ENCODE measurements at places on chromosomes 1 and 21.
A peak's percentile ranks its signal among the peaks of the same experiment; 100 is the strongest.

GRCh38 chr1:161228032-161228431 is 2.2 kb downstream of the TOMM40L start:
- no peak for DNase-seq

DNA sequence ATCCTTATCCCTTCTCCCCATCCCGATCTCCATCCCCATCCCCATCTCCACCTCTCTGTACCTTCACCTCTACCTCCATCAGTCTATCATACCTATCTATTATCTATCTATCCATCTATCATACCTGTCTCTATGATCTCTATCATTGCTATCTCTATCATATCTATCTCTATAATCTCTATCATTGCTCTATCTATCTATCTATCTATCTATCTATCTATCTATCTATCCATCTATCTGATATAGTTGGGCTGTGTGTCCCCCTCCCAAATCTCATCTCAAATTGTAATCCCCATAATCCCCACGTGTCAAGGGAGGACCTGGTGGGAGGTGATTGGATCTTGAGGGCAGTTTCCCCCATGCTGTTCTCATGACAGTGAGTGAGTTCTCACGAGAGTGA is 97.9 kb upstream of the PAXBP1 start:
- DNase-seq, result no peak

DNA sequence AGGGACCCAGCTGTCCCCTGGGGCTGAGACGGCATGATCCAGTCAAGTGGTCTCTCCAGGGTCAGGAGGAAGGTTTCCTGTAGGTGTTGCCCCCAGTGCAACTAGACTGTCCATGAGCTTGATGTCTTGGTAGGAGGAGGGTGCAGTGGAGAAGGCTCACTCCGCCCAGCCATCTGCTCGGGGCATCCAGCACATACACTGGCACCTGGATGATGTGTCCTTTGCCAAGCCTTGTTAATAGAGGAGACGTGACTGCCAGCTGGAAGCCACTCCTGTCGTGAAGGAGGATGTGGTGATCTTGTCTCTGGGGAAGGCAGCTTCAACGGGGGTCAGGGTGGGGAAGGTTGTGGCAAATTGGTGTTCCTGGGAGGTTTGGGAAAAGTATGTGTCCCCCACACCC is 6.2 kb downstream of the DISP3 start:
- DNase-seq, result no peak

DNA sequence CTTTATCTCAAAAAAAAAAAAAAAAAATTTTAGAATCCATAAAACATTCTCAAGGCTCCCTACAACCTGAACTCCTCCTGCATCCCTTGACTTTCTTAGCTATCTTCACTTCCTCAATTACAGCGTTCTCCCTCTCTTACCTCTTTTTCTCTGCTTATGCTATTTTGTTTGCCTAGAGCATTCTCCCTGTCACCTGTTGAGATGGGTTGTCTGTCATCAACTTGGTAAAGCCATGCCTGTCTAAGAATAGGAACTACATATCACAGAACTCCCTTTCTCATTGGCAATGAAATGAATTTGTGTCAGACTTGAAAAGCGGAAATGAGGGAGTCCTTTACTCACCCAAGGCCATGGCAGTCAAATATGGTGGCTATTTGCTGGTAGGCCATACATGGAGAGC is 129.6 kb upstream of the CACHD1 start:
- DNase-seq, result no peak

DNA sequence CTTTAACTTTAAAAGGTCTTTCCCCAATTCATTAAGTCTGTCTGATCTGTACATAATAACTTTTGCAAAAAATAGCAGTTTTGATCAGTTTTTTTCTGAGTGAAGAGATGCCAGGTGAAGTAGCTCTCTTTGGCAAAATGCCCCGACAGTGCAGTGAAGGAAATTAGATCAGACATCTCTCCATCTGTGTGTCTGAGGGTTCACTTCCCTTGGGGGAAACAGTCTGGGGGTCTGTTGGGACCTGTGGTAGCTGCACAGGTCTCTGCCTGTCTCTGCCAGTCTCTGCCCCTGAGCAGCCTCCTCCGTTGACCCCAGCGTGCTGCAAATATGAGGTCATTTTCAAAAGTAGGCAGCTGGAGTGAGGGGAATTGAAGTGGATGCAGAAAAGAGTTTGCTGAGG is 54.5 kb downstream of the TBCE start:
- no peak for DNase-seq

- DNase-seq, result no peak
Observed at GRCh38 chr1:181513786-181514297, 30.5 kb downstream of the CACNA1E start.

DNA sequence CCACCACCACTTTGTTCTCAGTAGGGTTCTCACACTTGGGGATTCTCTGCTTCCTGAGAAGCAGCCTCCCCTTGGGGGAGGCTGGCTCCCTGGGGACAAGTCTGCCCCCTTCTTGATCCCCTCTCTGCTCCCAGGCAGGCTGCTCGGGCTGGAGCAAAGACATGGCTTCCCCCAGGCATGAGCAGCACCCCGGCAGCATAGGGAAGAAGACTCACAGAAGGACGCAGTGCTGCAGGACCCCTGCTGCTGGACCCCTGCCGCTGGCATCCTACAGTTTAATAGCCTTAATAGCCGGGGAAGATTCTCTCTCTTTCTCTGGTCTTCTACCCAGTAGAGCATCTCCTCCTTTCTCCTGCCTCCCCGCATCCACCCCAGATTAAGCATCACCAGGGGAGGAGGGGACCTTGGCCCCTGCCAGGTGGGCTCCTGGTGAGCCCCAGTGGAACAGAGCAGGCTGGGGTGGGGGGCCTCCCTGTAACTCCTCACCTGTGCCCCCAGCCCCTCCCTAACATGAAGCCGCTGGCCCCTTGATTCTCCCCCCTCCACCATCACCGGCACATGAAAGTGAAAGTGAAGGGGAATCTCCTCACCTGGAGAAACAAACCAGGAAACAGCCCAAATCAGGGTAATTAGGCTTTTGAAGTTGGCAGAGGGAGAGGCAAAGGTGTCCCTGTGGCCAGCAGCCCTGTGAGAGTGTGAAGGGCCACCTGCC is 2.5 kb downstream of the WNT3A start:
- DNase-seq, result no peak

DNA sequence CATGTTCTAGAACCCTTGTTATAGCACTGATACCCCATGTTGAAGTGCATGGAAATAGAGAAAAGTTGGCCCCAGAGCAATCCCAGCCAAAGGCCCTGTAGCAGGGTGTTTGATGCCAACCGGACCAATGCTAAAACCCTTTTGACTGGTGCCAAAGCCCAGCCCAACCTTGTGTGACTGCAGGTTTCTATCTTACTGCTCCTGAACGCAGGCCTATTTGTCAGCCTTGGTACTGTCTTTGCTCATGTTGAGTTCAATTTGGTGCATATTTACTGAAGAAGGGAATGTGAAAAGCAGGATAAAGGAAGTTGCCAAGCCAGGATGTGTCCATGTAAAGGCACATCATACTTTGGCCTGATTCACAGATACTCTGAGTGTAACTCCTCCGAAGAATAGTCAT is 51.7 kb upstream of the NFASC start:
- DNase-seq, result no peak

- DNase-seq, result no peak
Observed at GRCh38 chr1:86594284-86594770, 47.4 kb downstream of the CLCA4 start.

- DNase-seq, result no peak
Observed at GRCh38 chr1:184664661-184665060, 90.0 kb downstream of the EDEM3 start.

GRCh38 chr21:42747276-42747701 is 93.9 kb downstream of the PDE9A start:
- DNase-seq, result no peak

DNA sequence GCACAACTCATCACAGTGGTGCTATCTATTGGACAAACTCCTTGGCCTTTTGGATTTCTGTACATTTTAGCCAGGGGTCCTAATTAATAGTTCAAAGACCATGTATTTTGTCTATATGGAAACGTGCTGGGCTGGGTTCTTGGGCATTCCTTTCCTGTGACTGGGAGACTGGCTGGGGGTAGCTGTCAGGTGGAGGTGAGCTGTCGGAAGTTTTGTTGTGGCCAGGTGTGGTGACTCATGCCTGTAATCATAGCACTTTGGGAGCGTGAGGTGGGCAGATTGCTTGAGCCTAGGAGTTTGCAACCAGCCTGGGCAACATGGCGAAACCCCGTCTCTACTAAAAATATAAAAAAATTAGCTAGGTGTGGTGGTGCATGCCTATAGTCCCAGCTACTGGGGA is 392.4 kb downstream of the RPS6KC1 start:
- no peak for DNase-seq

- no peak for DNase-seq
Observed at GRCh38 chr1:212007886-212008285, 27.5 kb downstream of the INTS7 start.

DNA sequence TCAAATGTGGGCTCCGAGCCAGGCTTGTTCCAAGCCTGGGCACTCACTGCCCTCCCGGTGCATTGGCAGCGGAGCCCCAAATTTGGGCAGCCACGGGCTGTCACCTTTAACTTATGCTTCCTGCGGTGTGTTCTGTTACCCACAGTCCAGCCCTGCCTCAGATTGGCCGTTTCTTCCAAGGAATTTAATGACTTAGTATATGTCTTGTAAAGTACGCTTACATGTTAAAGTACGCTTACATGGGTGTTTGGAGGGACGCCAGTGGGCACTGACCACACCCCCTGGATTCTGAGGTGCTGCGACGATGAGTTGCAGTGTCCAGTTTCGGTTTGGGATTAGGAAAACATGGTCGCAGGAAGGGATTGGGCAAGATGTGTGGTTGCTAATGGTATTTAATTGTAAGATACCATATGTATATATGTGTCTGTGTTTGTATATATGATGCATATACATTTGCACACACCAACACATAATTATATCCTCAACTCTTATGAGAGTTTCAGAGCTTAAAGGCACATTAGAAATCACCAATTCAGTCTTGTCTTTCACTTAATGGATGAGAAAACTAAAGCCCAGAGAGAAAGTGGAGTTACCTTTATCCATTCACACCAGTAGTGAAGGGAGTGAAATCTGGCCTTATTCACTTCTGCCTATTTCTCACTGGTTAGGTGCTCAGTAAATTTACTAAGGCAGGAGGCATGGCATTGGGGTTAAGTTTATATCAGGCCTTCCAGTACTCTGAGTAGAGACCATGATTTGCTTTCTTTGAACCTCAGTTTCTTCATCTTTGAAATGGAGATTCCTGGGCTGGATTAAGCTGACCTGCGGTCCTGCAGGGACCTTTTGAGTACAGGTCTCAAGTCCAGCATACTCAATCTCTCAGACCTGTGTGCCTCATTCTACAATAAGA is 1.0 kb downstream of the SMYD2 start:
- DNase-seq, result no peak

DNA sequence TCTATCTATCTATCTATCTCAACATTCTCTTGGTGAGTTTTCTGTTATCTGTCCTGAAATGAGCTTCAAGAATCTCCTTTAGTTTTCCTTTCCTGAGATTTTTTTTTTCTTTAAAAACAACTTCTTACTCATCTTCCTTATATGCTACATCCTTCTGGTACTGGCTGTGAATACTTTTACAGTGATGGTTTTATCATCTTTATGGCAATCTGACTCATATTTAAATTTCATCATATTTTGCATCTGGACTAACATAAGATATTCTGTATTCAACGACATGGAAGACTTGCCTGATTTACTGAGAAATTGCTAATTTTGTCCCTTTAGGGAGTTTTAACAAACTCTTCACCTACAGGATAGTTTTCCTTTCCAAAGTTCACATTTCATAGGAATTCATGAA is 33.0 kb downstream of the PDE4B start:
- no peak for DNase-seq

GRCh38 chr1:162367772-162368171 is 8.9 kb downstream of the SPATA46 start:
- DNase-seq, result no peak

DNA sequence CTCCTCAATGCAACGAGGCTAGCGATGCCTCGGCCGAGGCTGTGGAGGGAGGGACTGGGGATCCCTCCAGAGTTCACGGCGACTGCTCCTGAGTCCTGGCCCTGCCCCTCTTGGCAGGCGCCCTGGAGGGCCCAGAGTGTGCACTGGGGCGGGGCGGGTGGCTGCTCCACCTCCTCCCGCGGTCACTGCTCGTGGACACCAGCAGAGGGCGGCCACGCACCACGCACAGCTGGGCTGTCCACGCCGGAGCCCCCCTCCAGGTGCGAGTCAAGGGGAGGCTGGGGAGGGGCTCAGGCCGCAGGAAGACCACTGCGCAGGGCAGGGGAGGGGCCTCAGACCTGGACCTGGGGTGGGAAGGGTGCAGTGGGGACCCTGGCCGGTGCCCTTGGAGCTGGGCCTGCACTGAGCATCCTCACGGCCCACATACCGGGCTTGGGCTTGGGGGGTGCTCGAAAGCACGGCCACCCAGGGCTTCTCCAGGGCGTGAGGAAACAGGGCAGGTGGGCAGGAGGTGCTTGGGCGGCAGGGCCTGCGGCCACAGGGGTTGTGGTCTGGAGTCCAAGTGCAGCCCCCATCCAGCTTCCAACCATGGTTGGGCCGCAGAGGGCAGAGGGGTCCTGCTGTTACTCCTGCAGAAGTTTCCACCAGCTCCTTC is 20.6 kb upstream of the TTC34 start:
- peak; percentile 23 for DNase-seq

DNA sequence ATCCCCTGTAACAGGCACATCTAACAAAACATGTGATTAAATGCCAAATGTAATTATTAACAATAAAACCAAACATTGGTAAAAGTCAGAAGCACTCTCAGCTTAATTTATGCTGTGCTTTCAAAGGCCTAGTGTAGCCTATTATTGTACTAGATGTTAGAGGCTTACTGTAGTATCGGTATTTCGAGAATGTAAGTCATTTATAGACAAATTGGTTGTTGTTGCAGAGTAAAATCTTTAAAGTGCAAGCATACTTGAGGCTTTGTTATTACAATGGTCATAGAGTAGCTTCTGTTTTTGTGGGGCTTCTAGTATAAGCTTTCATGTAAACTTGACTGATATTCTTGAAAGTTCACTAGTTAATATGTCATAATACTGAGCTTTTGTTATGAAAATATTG is 965.8 kb downstream of the PLA2G4A start:
- no peak for DNase-seq

- no peak for DNase-seq
Observed at GRCh38 chr1:905811-906599, 17.7 kb upstream of the SAMD11 start.

- DNase-seq, result no peak
Observed at GRCh38 chr1:242662886-242663285, 138.4 kb upstream of the PLD5 start.

GRCh38 chr1:69191335-69191734 is 376.4 kb upstream of the LRRC7 start:
- no peak for DNase-seq

GRCh38 chr1:66725885-66726665 is 26.2 kb upstream of the DYNLT5 start:
- DNase-seq, result peak; percentile 31

GRCh38 chr1:221715321-221716169 is 26.3 kb downstream of the DUSP10 start:
- no peak for DNase-seq

Data from T-helper 9 cell (primary cell).